Transverse colon (tissue), 4 donors: ENCODE measurements at places on chromosomes 2 and 18. TPM values are rescaled to one million over a fixed set of nuclear protein-coding genes. Genes with fewer than 3 reads are reported as not detected.
A peak's percentile ranks its signal among the peaks of the same experiment; 100 is the strongest.

DNA sequence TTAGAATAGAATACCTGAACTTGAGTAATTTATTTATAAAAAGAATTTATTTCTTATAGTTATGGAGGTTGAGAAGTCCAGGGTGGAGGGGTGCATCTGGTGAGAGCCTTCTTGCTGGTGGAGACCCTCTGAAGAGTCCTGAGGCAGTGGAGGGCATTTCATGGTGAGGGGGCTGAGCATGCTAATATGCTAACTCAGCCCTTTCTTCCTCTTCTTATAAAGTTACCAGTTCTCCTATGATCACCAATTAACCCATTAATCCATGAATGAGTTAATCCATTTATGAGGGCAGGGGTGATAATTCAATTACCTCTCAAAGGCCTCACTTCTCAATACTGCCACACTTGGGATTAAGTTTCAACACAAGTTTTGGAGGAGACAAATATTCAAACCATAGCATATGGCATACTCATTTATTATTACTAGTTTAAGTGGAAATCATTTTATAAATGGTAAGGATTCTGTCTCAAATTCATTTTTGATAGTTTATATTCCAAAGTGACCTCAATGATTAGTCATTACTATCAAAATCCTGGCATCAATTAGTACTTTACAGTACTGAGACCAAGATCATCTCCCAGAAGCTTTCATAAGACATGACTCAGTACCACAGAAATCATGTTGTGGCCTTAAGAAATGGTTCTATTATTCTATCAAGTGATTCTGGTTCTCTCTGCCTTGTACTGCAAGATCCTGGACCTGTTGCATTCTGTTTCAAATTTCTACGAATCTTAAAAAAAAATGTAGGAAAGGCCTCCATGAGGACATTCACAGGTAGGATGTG lies 5.5 kb downstream of the ZNF396 start:
- H3K36me3 ChIP-seq: no peaks in the 10 kb centered on the region
- H3K27me3 ChIP-seq: no peaks in the 10 kb centered on the region
- DNase-seq: no peak
- H3K4me3 ChIP-seq: no peak overlapping the region
- H3K4me1 ChIP-seq: peaks cover 3% of the 10 kb centered on the region
- no peak overlapping the region for H3K27ac ChIP-seq

Gene SCN2A
- total RNA-seq: not detected

- H3K27me3 ChIP-seq: no peaks in the 10 kb centered on the region
- no peak overlapping the region for H3K27ac ChIP-seq
- DNase-seq: no peak
- H3K4me3 ChIP-seq: no peak overlapping the region
- H3K4me1 ChIP-seq: no peaks in the 10 kb centered on the region
- H3K36me3 ChIP-seq: no peaks in the 10 kb centered on the region
These were observed 695.1 kb upstream of the ACVR2A start for GRCh38 chr2:147149575-147150240.

GRCh38 chr2:96832754-96833507 lies 10.9 kb downstream of the ANKRD23 start:
- DNase-seq: no peak
- H3K4me1 ChIP-seq: no peaks in the 10 kb centered on the region
- H3K27me3 ChIP-seq: no peaks in the 10 kb centered on the region
- H3K4me3 ChIP-seq: no peak overlapping the region

DNA sequence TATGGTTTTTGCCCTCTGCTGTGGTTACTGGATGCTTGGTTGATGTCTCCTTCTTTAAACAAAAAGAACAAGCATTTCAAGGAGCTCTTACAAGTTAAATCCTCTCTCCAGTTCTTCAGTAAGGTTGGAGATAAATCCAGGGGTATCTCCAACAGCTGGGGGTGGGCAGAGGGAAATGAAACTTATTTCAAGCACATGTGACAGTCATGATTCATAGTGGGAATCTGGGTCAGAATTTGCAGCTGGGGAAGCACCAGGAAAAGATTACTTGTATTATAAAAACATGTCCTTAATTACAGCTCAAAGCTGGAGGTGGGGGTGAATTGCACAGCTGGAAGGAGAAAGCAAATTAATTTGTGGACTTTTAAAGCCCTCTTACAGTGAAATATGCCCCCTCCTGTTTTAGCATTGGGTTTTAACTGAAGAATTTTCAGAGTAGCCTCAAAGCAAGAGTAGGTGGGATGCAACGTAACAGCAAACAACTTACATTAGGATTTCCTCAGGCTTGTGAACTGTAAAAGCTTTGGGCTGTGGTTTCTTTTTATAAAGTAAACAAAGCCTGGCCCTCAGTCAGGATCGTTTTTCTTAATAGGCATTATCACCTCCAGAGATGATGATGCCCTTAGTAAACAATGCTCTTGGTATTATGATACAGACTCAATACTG lies 596.4 kb downstream of the NYAP2 start:
- no peak overlapping the region for H3K4me3 ChIP-seq
- no peaks in the 10 kb centered on the region for H3K27me3 ChIP-seq
- DNase-seq: no peak
- H3K27ac ChIP-seq: no peak overlapping the region
- H3K4me1 ChIP-seq: no peaks in the 10 kb centered on the region

- DNase-seq: no peak
- no peak overlapping the region for H3K27ac ChIP-seq
- H3K4me1 ChIP-seq: no peaks in the 10 kb centered on the region
- no peaks in the 10 kb centered on the region for H3K36me3 ChIP-seq
- H3K27me3 ChIP-seq: no peaks in the 10 kb centered on the region
These were observed 246.1 kb downstream of the NRXN1 start for GRCh38 chr2:50785816-50786215.

Gene AGFG1
- total RNA-seq: 38.1 TPM

DNA sequence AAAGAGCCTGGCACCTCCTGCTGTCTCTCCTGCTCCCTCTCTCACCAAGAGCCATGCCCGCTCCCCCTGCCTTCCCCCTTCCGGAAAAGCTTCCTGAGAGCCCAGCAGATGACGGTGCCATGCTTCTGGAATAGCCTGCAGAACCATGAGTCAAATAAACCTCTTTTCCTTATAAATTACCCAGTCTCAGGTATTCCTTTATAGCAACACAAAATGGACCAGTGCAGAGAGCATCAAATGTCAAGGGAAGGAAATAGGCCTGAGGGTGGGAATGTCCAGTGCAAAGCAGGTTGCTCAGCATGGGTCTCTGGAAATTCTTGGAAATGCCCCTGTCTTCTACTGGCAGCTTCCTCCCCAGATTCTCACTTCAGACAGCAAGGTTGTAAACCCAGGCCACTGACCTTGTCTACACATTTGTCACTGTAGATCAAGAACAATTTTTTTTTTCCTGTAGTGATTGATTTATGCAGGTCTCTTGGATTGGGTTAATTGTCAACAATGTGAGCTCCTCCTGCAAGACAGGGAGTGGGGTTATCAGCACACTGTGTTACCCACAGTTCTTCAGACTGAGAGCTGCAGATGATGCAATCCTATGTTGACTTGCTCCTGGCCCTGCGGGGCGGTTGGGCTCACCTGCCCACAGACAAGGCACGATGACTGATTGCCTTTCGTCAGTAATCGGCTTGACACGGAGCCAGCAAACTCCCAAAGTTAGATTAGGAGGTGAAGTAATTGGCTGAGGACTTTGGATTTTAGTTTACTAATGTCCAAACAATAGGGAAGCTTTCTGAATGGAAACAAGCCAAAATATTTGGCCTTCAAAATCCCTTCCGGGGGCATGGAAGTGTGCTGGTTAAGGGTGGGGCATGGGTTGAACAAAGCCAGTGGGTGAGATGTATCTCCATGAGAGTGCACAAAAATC lies 5.4 kb upstream of the BOD1L2 start:
- H3K4me1 ChIP-seq: no peaks in the 10 kb centered on the region
- DNase-seq: peak; percentile 85
- no peaks in the 10 kb centered on the region for H3K36me3 ChIP-seq
- no peak overlapping the region for H3K27ac ChIP-seq
- H3K4me3 ChIP-seq: no peak overlapping the region

DNA sequence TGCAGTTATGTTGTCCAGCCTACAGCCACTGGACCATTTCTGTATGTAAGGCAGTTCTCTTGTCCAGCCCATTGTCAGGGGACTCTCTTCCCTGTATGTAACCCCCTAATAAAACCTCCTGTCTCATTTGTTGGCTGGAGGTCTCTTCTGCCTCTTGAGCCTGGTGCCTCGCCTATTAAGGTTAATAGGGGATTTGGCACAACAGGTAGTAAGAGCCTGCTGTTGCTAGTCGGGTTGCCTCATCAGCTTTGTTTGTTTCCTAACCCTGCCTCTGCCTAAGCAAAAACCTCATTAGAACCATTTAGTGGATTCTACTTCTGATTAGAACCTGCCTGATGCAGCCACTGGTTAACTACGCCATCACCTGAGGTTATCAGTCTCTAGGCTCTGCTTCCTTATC lies 62.2 kb upstream of the STPG4 start:
- no peaks in the 10 kb centered on the region for H3K27me3 ChIP-seq
- peaks cover 21% of the 10 kb centered on the region for H3K4me1 ChIP-seq
- peak overlapping the region; percentile 82 for H3K27ac ChIP-seq

Gene SLC8A1
- 22.8 TPM for total RNA-seq
